ENCODE measurements at places on chromosomes 6 and 20. TPM values are rescaled to one million over a fixed set of nuclear protein-coding genes. Genes with fewer than 3 reads are reported as not detected.

DNA sequence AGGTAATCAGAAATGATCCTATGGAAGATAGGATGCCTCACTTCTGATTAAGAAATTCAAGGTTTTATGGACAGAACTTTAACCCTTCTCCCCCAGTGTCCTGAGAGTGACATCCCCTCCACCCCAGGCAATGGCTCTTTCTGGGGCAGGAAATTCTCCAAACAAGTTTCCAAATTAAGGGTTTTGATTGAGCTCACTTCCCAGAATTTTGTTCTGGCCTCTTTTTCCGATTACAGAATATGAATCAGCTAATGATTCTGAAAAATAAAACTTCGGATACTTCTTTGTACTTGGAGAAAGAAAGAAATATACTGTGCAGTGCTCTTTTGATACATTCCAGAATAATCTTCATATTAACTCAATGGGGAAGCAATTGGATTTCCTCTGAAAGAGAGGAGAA is 32.8 kb upstream of the TASP1 start:
- no peak for DNase-seq

DNA sequence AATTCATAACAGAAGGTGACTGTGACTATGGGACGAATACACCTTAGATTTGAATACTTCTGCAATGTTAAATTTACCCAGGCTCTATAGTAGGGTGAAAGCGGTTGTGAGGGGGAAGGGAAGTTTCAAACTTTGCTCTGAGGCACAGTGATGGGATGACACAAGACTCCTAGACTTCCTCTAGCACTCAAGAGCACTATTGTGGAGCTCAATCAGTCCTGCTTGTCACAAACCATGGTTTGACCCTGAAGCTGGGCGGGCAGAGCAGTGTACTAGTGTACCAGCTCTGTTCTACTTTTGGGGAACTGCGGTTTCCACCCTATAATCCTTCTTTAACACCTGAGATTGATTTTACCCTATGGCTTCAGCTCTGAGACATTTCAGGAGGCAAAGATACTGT is 17.1 kb downstream of the TRIM27 start:
- DNase-seq: no peak

Gene CASS4
- 0.05 TPM for total RNA-seq

DNA sequence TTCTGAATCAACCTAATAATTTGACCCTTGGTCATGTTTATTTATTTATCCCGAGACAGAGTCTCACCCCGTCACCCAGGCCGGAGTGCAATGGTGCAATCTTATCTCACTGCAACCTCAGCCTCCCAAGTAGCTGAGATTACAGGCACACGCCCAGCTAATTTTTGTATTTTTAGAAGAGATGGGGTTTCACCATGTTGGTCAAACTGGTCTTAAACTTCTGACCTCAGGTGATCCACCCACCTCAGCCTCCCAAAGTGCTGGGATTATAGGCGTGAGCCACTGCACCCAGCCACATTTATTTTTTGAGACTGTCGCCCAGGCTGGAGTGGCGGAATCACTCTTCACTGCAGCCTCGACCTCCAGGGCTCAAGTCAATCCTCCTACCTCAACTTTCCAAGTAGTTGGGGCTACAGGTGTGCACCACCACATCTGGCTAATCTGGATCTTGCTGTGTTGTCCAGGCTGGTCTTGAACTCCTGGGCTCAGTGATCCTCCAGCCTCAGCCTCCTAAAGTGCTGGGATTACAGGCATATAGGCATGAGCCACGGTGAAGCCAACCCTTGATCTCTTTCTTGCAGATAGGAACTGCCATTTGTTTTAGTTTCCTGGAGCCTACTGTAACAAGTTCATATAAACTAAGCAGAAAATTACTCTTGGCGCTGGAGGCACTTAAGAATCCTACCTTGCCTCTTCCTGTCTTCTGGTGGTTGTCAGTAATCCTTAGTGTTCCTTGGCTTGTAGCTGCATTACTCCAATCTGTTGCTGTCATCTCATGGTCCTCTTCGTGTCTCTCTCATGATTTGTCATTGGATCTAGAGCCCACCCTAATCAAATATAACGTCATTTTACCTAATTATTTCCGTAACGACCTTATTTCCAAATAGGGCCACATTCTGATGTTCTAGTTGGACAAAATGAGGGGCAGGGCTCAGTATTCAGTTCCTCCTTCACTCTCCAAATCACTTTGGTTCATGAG is 2.3 kb downstream of the RPS18 start:
- DNase-seq: peak; percentile 10

GRCh38 chr6:166644681-166645080 is 17.6 kb upstream of the RPS6KA2 start:
- DNase-seq: no peak

GRCh38 chr20:33554914-33555420 is 65.1 kb downstream of the CBFA2T2 start:
- DNase-seq: peak; percentile 94

GRCh38 chr6:21598674-21599023 is 5.1 kb downstream of the SOX4 start:
- DNase-seq: peak; percentile 34

- no peak for DNase-seq
Observed at GRCh38 chr20:57082357-57082945, 184.0 kb downstream of the BMP7 start.

GRCh38 chr6:54070025-54070424 is 41.2 kb upstream of the MLIP start:
- peak; percentile 29 for DNase-seq

GRCh38 chr20:24620937-24621519 is 151.6 kb downstream of the SYNDIG1 start:
- no peak for DNase-seq

Gene SRMS
- not detected for total RNA-seq

GRCh38 chr6:37657112-37657886 is 40.4 kb downstream of the MDGA1 start:
- DNase-seq: peak; percentile 11

DNA sequence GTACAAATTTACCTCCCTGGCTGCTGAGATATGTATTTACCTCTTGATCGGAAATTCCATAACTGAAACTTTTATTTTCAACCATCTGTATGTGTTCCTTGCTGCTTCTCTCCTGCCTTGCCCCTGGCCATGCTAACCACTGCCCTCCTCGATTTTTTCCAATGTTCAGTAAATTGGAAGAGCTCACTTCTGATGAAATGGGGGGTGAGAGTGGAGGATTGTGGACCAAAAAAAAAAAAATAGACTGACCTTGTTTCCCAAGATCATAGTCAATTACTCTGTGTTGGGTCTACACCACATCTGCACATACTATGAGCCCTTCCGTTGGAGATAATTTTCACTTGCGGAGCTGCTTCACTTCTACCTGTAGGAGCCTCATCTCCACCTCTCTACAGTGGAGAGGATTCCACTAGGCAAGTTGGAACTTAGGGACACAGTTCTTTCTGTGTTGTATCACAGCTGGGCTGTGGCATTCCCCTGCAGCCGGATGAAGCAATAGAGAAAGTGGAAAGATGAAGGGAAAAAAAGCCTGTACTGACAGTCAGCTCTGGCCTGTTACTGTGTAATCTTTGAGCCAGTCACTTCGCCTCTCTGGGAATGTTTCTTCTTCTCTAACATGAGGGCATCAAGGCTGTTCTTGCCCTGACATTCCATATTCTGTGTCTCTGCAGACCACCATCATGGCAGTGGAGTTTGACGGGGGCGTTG is 1.6 kb downstream of the PSMB9 start:
- DNase-seq: no peak

- no peak for DNase-seq
Observed at GRCh38 chr6:168804331-168804730, 363.3 kb downstream of the SMOC2 start.

DNA sequence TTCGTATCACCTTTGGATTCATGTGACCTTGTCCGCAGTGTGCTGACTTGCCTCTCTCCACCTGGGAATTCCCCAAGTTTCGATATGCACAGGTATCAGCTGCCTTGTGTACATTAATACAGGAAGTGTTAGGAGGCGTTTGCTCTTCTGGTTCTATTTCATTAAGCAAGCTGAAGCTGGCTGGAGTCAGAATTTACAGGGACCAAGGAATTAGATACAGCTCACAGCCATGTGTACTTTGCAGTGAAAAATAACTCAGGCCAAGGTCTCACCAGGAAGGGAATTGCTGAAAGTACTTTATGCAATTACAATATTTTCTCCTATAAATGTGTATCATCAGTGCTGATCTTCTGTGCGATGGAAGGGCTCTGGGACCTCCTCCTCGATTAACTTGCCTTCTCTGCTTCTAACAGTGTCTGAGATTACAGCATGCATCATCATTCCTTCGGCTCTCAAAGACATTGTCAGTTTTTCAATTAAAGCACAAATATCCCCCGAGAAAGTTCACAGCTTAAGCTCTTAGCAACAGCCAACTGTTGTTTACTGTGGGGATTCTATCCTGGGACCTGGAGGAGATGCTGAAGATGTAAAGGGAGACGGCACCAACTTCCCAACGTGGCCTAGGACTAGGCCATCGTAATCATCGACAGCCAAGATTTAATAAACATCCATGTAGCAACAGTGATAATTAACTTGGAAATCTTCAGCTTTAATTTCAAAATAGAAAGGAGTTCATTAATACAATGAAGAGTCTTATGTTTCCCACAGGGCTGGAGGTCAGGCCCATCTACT is 13.8 kb upstream of the TIAM2 start:
- no peak for DNase-seq

DNA sequence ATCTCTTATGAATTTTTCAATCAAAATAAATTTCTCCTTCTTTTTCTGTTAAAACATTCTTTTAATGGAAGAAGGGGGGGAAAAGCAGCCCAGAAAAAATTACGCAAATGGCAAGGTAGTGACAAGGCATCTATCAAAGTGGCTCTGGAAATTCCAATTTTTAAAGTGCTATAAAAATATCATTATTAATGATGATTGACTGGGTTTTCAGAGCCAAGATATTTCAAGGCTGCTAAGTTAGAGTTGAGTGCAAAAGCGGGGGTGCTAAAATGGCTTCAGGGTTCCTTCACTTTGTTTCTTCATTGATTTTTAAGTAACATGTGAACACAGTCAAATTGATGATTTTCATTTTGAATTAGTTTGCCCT is 171.6 kb upstream of the CITED2 start:
- no peak for DNase-seq

DNA sequence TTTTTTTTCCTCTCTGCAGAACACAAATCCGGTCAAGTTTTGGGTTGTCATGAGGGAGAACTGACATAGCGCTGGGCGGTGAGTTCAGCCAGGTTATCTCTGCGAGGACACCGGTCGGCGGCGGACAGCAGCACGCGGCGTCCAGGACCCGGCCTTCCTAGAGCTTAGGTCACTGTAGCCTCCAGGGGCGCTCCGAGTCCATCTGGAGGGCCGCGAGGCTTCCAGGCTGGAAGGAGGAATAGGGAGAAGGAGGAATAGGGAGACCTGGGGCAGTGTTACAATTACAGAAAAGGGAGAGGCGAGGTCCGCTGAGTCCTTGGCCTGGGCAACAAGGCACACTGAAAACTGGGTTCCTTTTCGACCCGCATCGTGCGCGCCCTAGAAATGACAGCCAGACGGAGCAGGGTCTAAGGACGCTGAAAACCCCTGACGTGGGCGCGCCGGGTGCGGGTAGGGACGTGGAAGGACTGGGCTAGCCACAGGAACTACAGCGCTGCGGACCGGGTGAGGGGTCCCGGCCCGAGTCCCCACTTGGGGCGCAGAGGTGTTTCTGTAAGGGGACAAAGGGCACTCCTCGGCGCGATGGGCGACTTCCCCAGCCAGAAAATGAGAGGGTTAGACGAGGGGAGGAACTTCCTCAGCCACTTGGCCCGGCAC is 536 bp upstream of the FNDC1 start:
- DNase-seq: peak; percentile 47

Gene SCAND1
- 89.0 TPM for total RNA-seq

- DNase-seq: peak; percentile 69
Observed at GRCh38 chr6:13431861-13432465, 55.4 kb downstream of the GFOD1 start.

- no peak for DNase-seq
Observed at GRCh38 chr20:53833333-53834061, 236.9 kb downstream of the BCAS1 start.

Gene PRKN
- total RNA-seq: 0.34 TPM

Gene KCNB1
- under 0.01 TPM for total RNA-seq

DNA sequence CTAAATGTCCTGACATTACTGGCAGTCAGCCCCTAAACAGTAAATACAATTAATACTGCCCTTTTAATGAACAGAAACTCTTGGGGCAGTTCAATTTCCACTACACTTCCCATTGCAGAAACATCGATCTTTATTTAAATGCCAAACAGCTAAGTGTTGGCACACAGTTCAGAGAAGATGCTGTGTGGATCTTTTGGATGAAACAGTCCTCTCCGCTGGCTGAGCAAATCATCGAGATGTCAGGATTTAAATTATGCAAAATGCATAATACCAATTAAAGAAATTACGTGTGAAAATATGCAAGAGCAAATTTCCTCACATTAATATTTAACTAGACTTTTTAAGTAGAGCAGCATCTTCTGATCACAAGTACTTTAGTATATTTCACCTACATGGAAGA is 132.6 kb downstream of the KIF16B start:
- DNase-seq: no peak

DNA sequence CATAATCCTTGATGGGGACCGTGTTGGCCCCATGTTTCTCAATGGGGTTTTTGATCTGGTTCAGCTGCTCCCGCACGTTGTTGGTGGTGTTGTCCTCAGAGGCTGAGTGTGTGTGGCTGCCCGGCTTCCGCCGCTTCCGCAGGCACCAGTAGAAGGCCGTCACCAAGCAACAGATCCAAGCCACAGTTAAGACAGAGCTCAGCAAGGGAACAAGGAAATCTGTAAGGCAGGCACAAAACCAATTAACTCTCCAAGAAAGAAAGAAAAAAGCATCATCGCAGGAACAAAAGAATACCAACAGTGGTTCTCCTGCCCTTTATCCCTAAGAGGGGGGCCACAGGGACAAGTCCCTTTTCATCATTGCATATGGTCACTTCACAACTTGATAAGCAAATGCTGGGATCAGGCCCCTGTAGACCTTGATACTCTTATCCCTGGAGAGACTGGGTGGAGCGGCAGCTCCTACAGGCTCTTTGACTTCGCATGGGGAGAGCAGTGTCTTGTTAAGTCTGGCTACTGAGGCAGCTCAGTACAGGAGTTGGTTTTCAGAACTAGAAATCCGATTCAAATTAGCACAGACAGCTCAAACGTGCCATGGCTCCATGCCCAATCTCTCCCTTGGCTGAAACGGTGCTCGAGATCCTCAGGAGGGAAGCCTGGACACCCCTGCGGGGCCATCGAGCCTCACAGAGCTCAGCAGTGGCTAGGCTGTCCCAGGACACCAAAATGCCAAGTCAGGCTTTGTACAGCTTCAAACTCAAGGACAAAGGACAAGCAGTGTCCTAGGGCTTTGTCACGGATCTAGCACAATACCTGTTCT is 33.9 kb downstream of the JAG1 start:
- DNase-seq: no peak

Gene RUNX2
- total RNA-seq: 0.05 TPM

Gene CDSN
- not detected for total RNA-seq

Data from dermis blood vessel endothelial cell (primary cell).